Femur (tissue), 1 donor: ENCODE measurements at places on chromosomes 7 and 10.

DNA sequence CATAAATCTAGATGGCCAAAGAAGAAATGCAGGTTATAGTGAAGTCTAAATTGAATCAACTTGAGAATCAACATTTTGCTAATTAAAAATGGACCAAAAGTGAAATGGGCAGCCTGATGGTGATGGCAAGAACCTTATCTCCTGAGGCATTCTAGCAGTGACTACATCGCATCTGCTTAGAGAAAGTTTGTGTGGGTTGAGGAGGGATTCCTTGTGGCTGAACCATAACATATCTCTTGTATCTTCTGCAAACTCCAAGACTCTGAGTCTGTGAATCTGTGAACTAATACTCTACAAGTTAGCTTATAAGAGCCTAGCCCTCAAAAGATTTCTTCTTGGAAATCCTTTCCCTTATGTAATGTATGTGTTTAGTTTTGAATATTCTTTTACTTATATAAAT is 85.6 kb downstream of the PRKG1 start:
- DNase-seq = no peak

DNA sequence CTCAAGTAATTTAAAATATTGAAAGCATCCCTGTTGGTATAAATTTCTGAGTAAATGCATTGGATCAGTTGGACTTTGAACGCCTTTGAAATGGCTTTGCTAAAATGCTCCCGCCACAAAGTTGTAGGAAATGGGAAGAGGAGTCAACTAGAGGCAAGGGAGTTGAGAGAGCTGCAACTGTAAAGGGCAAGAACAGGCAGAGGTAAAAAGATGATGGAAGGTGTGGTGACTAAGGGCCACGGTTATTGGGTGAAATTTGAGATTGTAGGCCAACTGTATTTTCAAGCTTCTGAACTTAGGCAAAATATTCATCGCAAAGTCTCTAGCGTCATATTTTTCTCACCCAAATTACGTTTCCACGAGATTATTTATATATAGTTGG is 595 bp upstream of the SUMF2 start:
- no peak for DNase-seq

DNA sequence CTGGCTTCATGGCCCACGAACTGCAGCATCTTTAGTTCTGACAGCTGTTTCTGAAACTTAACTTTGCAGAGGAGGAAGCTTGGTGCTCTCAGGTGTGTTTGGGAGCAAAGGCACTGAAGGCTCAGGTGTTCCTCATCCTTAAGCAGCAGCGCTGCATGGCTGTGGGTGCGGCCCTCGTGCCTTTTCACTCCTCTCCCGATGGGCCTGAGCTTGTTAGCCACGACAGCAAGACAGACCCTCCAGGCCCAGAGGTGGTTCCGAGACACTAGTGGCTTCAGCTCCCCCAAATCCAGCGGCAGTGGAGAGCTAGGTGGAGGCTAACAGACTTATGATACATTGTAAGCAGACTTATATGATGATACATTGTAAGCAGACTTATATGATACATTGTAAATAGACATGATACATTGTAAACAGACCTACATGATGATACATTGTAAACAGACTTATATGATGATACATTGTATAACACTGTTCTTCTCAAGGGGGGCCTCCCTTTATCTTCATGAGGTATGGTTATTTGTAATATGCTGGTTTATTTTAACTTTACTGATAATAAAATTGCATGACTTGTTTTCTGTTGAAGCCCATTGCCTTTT is 14.1 kb downstream of the PFKP start:
- no peak for DNase-seq

DNA sequence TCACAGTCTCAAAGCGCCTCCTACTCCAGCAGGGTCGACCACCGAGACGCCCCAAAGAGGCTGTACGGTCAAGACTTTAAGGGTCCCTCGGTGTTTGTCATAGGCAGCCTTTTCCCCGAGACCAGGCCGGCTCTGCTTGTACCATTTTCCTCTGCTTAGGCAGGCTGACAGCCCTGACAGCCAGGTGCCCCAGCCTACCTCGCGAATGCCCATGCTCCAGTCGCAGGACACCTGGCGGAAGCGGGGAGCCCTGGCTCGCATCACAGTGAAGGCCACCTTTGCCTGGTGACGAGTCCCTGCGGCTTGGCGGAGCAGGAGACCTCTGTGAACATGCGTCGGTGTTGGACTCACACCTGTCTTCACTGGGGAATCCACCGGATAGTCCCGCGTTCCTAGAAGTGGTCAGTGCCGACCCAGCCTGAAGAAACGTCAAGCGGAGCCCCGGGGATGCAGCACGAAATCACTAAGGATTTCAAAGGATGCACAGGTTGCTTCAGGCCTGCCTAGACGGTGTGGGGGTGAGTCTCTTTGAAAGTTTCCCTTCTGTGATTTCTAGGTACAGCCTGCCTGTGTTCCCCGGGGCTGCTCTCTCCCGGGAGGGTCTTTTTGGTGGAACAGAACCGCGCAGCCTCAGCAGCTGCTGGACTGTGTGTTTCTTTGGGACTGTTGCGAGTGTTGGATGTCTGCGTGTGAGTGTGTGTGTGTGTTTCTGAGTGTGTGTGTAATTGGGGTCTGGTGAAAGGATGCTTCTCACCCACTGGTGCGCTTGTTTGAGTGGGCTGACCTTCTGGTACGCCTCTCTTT is 30.5 kb upstream of the ZNF273 start:
- DNase-seq = peak; percentile 8

DNA sequence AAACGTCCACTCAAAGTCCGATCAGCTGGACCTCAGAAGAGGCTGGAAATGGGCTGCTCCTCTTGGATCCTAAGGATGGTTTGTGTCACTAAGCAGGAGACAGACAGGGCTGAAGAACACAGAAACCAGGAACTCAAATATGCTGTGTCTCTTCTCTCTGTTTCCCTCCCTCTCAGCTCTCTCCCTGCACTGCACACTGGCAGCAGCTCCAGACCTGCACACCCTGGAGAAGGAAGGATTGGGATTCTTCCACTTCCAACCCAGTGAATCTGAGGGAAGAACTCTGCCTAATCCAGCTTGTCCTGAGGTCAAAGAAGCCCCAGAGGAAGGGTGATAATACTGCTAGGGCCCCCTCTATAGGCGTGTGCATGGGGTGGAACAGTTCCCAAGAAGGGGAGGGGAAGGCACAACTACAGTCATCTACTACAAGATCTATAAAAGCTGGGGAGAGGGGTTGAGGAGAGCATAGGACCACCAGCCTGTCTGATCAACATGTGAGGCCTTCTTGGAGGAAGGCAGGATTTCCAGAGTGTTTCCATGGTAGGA is 22.7 kb upstream of the ZCCHC24 start:
- no peak for DNase-seq

- DNase-seq = no peak
These were observed 170.6 kb downstream of the PRKG1 start for GRCh38 chr10:51244748-51245490.

- no peak for DNase-seq
These were observed 83.4 kb upstream of the IFRD1 start for GRCh38 chr7:112366886-112367285.
